Thyroid gland (tissue), 4 donors: ENCODE measurements at places on chromosomes 6 and 20. TPM values are rescaled to one million over a fixed set of nuclear protein-coding genes. Genes with fewer than 3 reads are reported as not detected.
A peak's percentile ranks its signal among the peaks of the same experiment; 100 is the strongest.

The GRM1 gene
- total RNA-seq: 0.67 TPM

The STMND1 gene
- total RNA-seq: not detected

The PDYN gene
- not detected for total RNA-seq

GRCh38 chr20:2917266-2917665 is 44.0 kb downstream of the PTPRA start:
- DNase-seq: no peak
- H3K36me3 ChIP-seq: no peaks in the 10 kb centered on the region
- no peak overlapping the region for H3K4me3 ChIP-seq
- no peak overlapping the region for H3K27ac ChIP-seq
- no peaks in the 10 kb centered on the region for H3K4me1 ChIP-seq
- no peaks in the 10 kb centered on the region for H3K27me3 ChIP-seq

DNA sequence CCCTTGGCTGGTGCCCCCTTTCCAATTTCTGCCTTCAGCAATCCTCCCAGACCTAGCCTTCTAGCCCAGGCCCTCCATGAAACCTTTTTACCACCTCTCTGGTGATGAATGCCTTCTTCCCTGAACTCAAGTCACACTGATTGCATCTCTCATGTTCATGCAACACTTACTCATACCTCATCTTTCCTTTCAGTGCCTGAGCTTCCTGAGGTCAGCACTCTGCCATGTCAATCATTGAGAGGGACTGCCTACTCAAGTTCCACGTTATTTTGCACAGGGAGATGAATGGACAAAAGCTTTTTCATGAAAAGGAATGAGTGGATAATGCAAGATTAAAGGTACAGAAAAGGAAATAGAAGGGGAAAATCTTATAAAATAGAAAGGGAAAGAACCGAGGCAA is 60.1 kb upstream of the PLEKHG1 start:
- H3K27me3 ChIP-seq: no peaks in the 10 kb centered on the region
- no peaks in the 10 kb centered on the region for H3K36me3 ChIP-seq
- no peak for DNase-seq
- no peaks in the 10 kb centered on the region for H3K4me1 ChIP-seq

- H3K4me1 ChIP-seq: no peaks in the 10 kb centered on the region
- no peak for DNase-seq
- H3K4me3 ChIP-seq: no peak overlapping the region
These were observed 225.2 kb downstream of the SAMD5 start for GRCh38 chr6:147733686-147734085.

GRCh38 chr6:127515234-127515793 is 3.8 kb downstream of the MTCL3 start:
- DNase-seq: no peak
- H3K4me1 ChIP-seq: peaks cover 11% of the 10 kb centered on the region
- no peak overlapping the region for H3K27ac ChIP-seq
- H3K4me3 ChIP-seq: peak overlapping the region; percentile 68
- H3K27me3 ChIP-seq: peaks cover 9% of the 10 kb centered on the region

GRCh38 chr6:3359101-3359752 is 97.6 kb downstream of the SLC22A23 start:
- H3K4me3 ChIP-seq: no peak overlapping the region
- no peaks in the 10 kb centered on the region for H3K36me3 ChIP-seq
- peaks cover 41% of the 10 kb centered on the region for H3K4me1 ChIP-seq
- H3K27me3 ChIP-seq: no peaks in the 10 kb centered on the region
- H3K27ac ChIP-seq: no peak overlapping the region
- no peak for DNase-seq

GRCh38 chr20:17895641-17896171 is 72.9 kb downstream of the SNX5 start:
- peak overlapping the region; percentile 46 for H3K27ac ChIP-seq
- DNase-seq: no peak
- H3K4me3 ChIP-seq: no peak overlapping the region
- no peaks in the 10 kb centered on the region for H3K36me3 ChIP-seq
- no peaks in the 10 kb centered on the region for H3K27me3 ChIP-seq
- peaks cover 12% of the 10 kb centered on the region for H3K4me1 ChIP-seq

GRCh38 chr20:35226884-35227681 is 593 bp downstream of the MMP24 start:
- H3K27me3 ChIP-seq: no peaks in the 10 kb centered on the region
- no peaks in the 10 kb centered on the region for H3K36me3 ChIP-seq

DNA sequence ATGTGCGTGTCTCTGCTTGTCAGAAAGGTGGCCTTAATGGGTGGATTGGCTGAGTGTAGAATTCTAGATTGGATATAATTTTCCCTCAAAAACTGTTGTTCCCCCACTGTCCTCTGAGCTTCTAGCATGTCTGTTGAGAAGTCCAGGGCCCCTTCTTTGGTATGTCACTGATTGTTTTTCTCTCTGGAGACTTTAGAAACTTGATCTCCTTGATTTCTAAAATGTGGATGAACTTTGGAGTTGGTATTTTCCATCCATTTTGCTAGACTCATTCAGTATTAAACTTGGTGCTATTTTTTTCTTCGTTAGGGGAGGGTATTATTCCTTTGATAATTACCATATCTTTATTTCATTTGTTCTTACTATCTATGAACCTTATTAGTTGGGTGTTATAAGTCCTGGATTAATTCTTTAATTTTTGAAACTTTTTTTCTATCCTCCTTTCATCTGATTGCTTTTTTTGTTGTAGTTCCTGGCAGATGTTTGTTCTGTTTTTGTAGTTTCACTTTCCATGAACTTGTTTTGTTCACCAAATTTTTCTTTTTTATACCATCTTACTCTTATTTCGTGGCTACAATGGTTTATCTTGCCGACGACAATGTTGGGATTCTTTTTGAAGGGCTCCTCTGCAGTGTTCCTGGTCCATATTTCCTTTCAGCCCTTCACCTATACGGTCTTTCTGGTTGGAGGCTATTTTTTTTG is 68.4 kb downstream of the ARID1B start:
- DNase-seq: no peak
- H3K4me3 ChIP-seq: no peak overlapping the region
- peaks cover 73% of the 10 kb centered on the region for H3K4me1 ChIP-seq
- H3K27me3 ChIP-seq: no peaks in the 10 kb centered on the region
- no peak overlapping the region for H3K27ac ChIP-seq

DNA sequence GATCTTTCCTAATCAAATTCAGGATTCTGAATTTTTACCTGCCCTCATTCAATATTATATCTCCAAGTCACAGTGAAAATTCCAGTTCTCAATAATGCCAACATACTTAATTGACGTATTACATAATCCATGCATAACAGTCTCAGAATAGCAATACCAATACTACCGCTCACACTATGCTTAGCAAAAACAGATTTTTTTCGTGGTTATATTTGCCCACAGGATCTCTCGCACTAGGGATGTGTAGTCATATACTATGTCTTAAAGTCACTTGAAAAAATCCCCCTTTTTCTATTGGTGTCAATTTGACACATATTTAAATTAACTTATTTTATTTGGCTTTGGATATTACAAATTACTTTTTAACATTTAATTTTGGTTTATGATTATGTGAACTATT is 323.1 kb upstream of the SLC35B3 start:
- no peaks in the 10 kb centered on the region for H3K4me1 ChIP-seq
- no peak overlapping the region for H3K4me3 ChIP-seq
- no peak for DNase-seq

- H3K36me3 ChIP-seq: no peaks in the 10 kb centered on the region
- H3K27ac ChIP-seq: no peak overlapping the region
- no peak overlapping the region for H3K4me3 ChIP-seq
- no peaks in the 10 kb centered on the region for H3K4me1 ChIP-seq
These were observed 39.7 kb upstream of the FYN start for GRCh38 chr6:111912904-111913303.
